ENCODE measurements at places on chromosomes 6 and 20. TPM values are rescaled to one million over a fixed set of nuclear protein-coding genes. Genes with fewer than 3 reads are reported as not detected.

DNA sequence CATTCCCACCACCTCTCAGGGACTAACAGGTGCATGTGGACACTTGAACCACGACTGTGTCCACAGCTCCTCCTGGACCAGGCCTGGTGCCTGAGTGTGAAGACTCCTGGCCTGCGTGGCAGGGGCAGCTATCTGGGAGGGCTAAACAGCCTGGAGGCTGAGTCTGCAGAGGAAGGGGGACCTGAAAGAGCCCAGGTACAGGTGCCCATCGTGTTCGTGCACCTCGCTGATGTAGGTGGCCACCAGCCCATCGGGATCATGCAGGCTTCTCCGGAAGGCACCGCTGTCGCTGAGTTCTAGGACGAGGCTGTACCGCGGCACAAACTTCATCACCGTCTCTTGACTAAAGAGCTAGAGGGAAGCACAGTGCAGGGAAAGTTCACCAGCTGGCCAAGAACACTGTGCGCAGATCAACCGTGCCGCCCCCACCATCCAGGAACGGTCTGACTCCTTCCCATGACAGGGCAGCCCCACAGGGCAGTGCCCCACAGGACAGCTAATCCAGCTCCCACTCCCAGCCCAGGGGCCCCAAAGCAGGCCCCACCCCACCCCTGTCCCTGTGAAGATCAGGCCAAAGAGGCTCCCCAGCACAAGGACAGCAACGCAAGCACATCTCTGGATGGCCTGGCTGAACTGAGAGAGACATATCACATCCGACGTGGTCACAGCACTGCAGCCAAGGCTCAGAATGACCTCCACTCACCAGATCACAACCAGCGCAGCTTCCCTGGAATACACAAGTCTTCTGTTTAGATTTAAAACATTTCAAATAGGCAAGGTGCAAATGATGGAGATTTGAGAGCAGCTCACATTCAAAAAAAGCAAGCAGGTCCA, 14.8 kb downstream of the CST7 start:
- no peak for DNase-seq

DNA sequence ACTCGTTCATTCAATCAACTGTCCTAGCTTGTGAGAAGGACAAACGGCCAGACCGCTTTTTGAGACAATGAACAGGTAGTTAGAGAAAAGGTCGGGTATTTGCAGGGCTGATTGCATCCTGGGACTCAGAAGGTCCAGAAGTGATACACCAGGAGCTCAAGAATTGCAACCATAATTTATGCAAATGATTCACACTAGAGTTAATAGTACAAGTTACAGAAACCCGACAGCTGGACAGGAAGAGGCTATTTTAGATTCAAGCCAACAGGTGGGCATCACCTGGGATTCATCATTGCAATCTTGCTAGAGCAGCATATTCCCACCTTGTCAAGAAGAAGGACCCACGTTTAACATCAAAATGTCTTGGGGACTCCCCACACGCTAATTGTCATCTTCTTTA, 83.5 kb downstream of the TNFAIP3 start:
- DNase-seq = no peak

- DNase-seq = no peak
Observed at GRCh38 chr6:87932361-87932760, 115.3 kb upstream of the SPACA1 start.

GRCh38 chr6:36962874-36963273, 8.3 kb downstream of the PI16 start:
- DNase-seq = peak; percentile 85

DNA sequence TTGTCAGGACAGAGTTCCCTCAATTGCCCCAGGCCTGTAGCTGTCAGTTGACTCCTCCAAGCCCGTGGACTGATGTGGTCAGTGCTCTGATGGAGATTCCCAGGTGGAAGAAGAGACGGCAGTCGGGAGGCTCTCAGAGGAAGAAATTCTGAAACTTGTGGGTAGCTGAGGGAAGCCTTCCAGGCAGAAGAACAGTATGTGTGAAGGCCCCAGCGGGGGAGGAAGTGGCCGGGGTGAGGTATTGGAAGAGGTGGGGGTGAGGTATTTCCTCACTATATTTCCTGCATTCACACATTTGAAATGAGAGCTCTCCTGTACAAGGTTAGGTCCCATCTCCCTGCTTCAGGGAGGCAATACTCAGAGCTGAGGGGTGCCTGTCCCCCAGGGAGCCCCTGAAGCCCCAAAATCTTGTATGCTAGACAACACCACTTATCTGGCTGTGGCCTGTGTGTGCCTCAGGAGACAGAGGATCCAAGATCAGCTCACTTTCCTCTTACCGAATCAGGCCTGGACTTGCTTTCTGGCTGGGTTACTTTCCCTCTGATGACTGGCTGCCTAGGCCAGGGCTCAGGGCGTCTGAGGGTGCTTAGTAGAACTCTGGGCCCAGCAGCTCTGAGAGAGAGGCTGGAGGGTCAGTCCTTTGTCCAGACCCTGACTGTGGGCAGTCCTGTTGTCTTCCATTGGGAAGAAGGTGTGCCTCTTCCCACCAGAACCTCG, 49.3 kb upstream of the MYL9 start:
- peak; percentile 63 for DNase-seq

The CEP250 gene
- 26.5 TPM for total RNA-seq

DNA sequence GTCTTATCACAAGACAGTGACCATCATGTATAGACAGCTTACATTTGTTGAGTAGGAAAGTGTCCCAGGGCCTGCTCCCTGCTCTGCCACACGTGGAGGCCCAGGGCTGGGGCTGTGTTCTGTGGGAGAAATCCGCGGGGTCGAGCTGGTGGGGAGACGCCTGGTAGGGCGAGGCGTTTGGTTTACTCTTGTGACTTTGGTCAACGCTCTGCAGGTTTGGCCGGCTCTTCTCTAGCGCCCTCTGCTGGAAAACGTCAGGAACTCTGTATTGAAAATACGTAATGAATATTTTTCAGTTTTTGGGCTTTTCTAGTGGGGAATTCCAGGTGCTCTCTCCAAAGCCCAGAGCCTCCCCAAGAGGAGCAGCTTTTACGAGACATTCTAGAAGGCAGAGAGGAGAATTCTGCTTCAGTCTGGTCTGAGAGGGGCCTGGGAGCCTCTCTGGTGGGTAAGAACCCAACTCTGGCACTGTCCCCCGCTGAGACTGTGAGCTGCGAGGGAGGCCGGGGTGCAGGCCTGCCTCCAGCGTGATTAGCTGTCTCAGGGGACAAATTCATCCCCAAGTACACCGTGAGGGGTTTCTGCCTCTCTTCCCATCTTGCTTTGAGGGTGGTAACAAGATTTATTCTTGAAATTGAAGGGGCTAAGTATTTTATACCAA, 112.6 kb upstream of the RALGAPA2 start:
- peak; percentile 72 for DNase-seq

DNA sequence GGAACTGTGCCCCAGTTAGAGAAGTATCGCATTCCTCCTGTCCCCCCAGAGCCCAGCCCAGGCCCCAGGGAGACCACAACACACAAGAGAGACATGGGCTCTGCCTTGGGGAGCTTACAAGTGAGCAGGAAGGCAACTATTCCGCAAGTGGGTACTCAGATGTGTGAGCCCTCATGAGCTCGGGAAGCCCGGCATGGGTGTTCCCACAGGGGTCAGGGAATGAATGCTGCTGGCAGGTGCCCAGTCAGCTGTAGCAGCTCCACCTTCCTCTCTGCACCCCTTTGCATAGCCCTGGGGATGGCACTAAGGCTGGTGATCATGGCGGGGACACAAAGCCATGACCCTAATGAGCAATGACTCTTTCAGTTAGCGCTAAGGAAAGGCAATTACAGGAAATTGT, 194.1 kb downstream of the SYNDIG1 start:
- DNase-seq = peak; percentile 43

DNA sequence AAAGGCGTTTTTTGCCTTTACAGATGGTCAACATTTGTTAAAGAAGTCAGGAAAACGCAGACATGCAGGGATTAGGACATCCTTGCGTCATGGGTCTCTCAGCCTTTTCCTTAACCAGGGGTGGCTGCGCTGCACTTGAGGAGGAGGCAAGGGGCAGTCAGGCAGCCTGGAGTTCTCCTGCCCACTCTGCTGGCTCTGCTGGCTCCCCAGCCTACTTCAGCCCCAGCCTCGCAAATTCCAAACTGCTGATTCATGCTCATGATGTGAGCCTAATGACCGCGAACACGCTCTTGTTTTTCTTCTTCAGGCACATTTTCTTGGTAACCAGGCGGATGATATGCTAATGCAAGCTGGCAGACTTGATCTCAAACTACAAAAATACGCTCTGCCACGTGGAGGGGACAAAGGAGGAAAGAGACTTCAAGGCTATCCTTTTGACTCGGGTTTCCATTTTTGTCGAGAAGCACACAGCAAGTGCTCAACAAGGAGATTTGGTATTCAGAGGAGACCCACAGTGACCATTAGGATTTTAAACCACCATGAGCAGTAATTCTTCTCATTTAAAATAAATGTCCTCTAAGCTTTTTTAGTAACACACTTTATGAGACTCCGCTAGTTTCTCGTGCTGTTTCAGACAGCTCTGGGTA, 290.3 kb upstream of the STXBP5 start:
- DNase-seq = no peak

DNA sequence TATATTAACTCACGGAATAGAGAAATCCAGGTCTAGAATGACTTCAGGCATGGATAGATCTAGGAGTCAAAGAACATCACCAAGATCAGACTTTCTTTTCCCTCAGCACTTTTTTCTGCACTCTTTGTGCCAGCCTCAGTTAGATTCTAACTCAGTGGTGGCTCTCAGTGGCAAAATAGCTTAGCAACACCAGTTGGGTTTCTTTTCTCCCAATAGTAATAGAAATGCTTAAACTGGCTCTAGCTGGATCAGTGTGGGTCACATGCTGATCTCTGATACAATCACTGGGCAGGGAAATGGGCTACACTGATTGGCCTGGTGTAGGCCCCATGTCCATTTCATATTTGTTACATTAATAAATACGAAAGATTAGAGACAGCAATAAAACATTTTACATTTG, 44.2 kb upstream of the ARFGEF2 start:
- no peak for DNase-seq

GRCh38 chr6:17081860-17082508, 19.9 kb upstream of the STMND1 start:
- DNase-seq = no peak

GRCh38 chr6:156351346-156351966, 425.7 kb upstream of the ARID1B start:
- no peak for DNase-seq

The LY6G5C gene
- total RNA-seq = 0.73 TPM

The IL22RA2 gene
- 0.56 TPM for total RNA-seq

GRCh38 chr6:161254464-161255253, 19.2 kb downstream of the AGPAT4 start:
- DNase-seq = no peak

The OR10C1 gene
- not detected for total RNA-seq

- DNase-seq = no peak
Observed at GRCh38 chr6:149271348-149272340, 45.9 kb upstream of the TAB2 start.

The IYD gene
- 0.96 TPM for total RNA-seq

GRCh38 chr20:35600993-35601973, 14.3 kb upstream of the SPAG4 start:
- DNase-seq = peak; percentile 88

The C20orf144 gene
- total RNA-seq = not detected

GRCh38 chr6:129186988-129187387, 304.1 kb downstream of the LAMA2 start:
- no peak for DNase-seq

- DNase-seq = no peak
Observed at GRCh38 chr6:113185299-113185698, 671.8 kb upstream of the MARCKS start.
